ENCODE measurements at places on chromosomes 4 and X.

DNA sequence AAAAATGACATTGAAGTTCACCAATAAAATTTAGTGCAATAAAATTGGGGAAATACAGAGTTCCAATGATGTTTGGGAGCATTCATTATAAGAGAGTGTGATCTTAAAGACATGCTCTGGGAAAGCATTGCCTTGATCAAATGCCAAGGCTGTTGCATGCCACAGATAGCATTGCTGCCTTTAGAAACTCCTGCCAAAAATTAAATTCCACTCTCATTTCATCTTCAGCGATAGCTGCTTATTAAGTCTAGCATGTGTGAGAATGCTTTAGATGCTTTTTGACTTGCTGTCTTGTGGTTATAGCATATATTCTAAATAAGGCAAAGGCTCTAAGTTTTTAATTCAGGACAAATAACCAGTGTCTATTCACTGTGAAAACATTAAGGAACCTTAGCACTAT, 49.3 kb downstream of the NPNT start:
- no peak for DNase-seq

DNA sequence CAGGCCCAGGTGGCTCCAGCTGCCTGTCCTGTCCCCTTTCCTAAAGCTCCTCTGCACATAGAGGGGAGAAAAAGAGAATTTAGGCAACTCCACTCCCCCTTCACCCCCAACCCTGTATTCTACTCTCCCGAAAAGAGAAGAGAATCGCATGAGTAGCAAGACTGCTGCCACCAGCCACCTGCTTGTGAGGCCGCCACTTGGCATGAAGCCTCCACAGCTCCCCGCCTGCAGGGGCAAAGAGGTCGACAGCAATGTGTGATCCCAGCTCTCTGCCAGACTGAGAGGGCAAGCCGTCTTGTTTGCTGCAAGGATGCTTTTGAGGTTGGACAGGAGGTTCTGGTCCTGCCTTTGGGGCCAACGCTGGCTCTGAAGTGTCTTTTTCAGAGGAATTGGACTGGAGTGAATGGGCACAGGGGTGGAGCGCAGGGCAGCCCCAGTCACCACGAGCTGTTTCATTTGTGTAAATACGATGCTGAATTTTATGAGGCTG, 77.1 kb downstream of the STARD8 start:
- DNase-seq, result no peak

GRCh38 chr4:41258783-41259182, 2.1 kb downstream of the UCHL1 start:
- no peak for DNase-seq

GRCh38 chrX:147877726-147878125, 34.0 kb upstream of the FMR1 start:
- DNase-seq, result no peak

DNA sequence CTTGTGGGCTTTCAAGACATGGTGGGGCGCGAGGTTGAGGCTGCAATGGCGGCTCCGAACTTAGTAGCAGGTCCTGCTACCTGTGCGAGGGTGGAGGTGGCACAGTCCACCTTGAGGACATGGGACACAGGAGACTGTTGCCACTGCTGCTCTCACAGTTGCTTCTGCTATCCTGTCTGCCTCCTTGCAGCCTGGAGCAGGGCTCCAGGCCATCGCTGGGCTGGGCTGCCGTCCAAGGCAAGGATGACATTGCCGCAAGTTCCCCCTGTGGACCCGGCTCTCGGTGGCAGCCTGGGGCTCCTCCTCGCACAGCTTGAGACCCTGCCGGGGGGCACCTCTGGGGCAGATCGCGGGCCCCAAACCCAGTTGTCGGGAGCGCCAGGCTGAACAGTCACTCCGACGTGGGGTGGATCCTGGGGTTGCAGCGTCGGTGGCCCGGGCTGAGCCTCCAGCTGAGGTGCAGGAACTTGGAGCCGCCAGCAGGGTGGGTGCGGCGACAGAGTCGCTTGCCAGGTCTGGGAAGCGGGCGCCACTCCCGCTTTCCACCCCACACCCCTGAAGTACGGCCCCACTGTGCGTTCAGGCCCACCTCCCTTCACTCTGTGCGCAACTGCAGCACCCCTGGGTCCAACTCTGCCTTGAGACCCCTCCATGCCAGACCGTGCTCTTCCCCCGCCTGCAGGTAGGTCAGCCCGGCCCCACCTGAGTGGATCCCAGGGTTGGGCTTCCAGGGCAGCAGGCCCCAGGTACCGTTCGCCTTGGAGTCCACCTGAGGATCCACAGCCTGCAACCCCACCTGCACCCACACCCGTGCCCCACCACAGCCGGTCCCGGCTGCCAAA, 192.7 kb upstream of the NUDT6 start:
- DNase-seq, result no peak

Data from GM19239 (cell line).